Cardiac ventricle fibroblast (primary cell): ENCODE measurements at places on chromosomes 2 and 18. TPM values are rescaled to one million over a fixed set of nuclear protein-coding genes. Genes with fewer than 3 reads are reported as not detected.

C2orf78 gene
- total RNA-seq: not detected in 2 replicates

MROH2A gene
- not detected in 2 replicates for total RNA-seq

CIB4 gene
- not detected in 2 replicates for total RNA-seq

KIF5C gene
- total RNA-seq: 0.05 and 0.25 TPM in 2 replicates

ADAM23 gene
- total RNA-seq: 4.2 and 5.7 TPM in 2 replicates

SULT1C4 gene
- total RNA-seq: not detected in 2 replicates

RMC1 gene
- 7.2 and 13.1 TPM in 2 replicates for total RNA-seq

LAMA3 gene
- total RNA-seq: 1.4 and 2.1 TPM in 2 replicates

TRABD2A gene
- 3.3 and 5.6 TPM in 2 replicates for total RNA-seq

RAB10 gene
- total RNA-seq: 125 and 136 TPM in 2 replicates

ANKRD62 gene
- not detected in 2 replicates for total RNA-seq

LHCGR gene
- not detected in 2 replicates for total RNA-seq

NT5DC4 gene
- total RNA-seq: 0.12 TPM in 1 of 2 replicates, not detected in the other
